ENCODE measurements at places on chromosomes 5 and 9. TPM values are rescaled to one million over a fixed set of nuclear protein-coding genes. Genes with fewer than 3 reads are reported as not detected.

The CDX1 gene
- 0.43 TPM for total RNA-seq

The SOX30 gene
- total RNA-seq: 0.43 TPM

DNA sequence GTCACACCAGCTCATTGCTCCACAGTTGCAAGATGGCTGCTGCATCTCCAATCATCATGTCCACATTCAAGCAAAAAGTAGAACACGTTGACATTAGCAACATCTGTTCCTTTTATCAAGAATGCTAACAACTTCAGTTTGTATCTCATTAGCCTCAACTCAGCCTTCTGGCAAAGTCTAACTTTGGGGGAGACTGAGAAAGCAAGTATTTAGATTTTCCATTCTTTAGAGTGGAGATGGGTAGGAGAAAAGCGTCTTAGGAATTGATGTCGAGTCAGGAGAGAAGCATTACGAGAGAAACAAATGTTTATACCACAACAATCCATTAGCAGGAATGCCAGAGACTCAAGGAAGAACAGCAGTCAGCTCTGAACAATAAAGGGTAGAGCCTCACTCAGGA lies 446.3 kb downstream of the ENC1 start:
- H3K27me3 ChIP-seq: no peaks in the 10 kb centered on the region
- H3K4me3 ChIP-seq: no peak overlapping the region
- no peaks in the 10 kb centered on the region for H3K4me1 ChIP-seq
- H3K36me3 ChIP-seq: no peaks in the 10 kb centered on the region

The ENTREP1 gene
- total RNA-seq: 47.9 TPM

The RMRP gene
- 39,735 TPM for total RNA-seq

The ZMYND19 gene
- total RNA-seq: 25.5 TPM

The GLRA1 gene
- total RNA-seq: not detected

- peaks cover 9% of the 10 kb centered on the region for H3K36me3 ChIP-seq
- no peak overlapping the region for H3K27ac ChIP-seq
- peaks cover 3% of the 10 kb centered on the region for H3K4me1 ChIP-seq
- H3K4me3 ChIP-seq: no peak overlapping the region
- no peak for DNase-seq
Observed at GRCh38 chr9:114172981-114173833, 17.9 kb downstream of the COL27A1 start.

The TERT gene
- total RNA-seq: not detected

DNA sequence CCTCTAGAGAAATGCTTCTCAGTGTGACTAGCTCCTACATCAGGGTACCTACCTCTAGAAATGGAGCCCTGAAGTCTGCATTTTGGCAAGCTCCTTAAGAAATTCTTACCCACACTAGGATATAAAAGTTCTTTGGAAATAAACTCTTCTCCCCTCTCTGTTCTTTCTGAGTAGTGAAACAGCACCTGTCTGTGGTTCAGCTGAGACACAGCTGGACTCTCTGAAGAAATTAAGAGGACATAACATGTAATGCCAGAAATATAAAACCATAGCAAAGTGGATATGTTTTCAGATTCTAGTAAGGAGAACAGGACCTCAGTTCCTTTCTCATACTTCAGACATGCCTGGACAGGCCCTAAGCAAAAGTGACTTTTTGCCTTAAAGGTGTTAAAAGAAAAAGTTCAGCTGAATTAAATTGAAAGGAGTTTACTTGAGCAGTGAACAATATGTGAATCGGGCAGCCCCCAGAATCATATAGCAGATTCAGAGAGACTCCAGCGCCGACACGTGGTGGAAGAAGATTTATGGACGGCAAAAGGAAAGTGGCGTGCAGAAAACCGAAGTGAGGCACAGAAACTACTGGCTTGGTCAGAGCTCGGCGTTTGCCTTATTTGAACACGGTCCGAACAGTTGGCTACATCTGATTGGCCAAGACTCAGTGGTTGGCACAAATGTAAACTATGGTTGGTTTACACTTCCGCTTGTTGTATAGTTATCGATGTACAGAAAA lies 64.5 kb downstream of the PRKACG start:
- H3K36me3 ChIP-seq: no peaks in the 10 kb centered on the region
- H3K4me1 ChIP-seq: no peaks in the 10 kb centered on the region
- H3K4me3 ChIP-seq: no peak overlapping the region

GRCh38 chr5:148750614-148751013 lies 75.8 kb upstream of the ADRB2 start:
- no peaks in the 10 kb centered on the region for H3K27me3 ChIP-seq
- H3K4me1 ChIP-seq: peaks cover 8% of the 10 kb centered on the region
- H3K27ac ChIP-seq: no peak overlapping the region
- H3K4me3 ChIP-seq: no peak overlapping the region
- no peak for DNase-seq
- H3K36me3 ChIP-seq: no peaks in the 10 kb centered on the region

The CHSY3 gene
- total RNA-seq: 4.1 TPM

The LHX3 gene
- not detected for total RNA-seq

GRCh38 chr9:22922222-22922621 lies 475.6 kb downstream of the DMRTA1 start:
- H3K27ac ChIP-seq: no peak overlapping the region
- no peaks in the 10 kb centered on the region for H3K4me1 ChIP-seq
- no peak overlapping the region for H3K4me3 ChIP-seq
- H3K36me3 ChIP-seq: no peaks in the 10 kb centered on the region
- DNase-seq: no peak

DNA sequence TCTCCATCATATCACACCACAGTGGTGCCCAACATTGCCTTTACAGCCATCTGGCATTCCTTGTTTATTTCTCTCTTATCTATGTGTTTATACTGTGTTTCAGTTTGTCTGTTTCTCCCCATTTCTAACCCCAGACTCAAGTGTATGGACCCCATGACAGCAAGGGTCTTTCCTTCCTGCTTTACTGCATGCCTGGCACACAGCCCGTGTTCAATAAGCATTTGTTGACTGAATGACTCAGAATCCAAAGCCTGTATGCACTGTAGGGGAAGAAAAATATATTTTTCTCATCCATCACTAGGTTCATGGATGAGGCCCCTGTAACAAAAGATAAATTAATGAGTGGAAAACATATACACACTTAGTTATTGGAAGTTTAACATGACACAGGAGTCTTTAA lies 190.8 kb upstream of the SEMA6A start:
- DNase-seq: no peak
- no peaks in the 10 kb centered on the region for H3K36me3 ChIP-seq

DNA sequence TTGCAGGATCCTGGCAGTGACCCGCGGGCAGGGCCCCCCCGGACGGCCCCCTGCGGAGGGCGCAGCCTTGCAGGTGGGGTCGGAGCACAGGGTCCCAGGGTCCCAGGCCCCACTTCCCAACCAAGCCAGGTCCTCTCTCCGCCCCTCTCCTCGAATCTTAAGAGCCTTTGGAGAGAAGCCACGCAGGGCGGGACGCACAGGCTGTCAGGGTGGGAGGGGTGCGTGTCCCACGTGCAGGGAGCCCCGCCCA lies 18.4 kb upstream of the EGFL7 start:
- peaks cover 4% of the 10 kb centered on the region for H3K4me1 ChIP-seq
- H3K4me3 ChIP-seq: no peak overlapping the region
- H3K27me3 ChIP-seq: no peaks in the 10 kb centered on the region

The QSOX2 gene
- total RNA-seq: 10.4 TPM

The F12 gene
- total RNA-seq: not detected

The NPR3 gene
- total RNA-seq: 13.7 TPM

All from lung (tissue), 17 donors.